Suprapubic skin (tissue), 4 donors: ENCODE measurements at places on chromosomes 12 and 14. TPM values are rescaled to one million over a fixed set of nuclear protein-coding genes. Genes with fewer than 3 reads are reported as not detected.

DNA sequence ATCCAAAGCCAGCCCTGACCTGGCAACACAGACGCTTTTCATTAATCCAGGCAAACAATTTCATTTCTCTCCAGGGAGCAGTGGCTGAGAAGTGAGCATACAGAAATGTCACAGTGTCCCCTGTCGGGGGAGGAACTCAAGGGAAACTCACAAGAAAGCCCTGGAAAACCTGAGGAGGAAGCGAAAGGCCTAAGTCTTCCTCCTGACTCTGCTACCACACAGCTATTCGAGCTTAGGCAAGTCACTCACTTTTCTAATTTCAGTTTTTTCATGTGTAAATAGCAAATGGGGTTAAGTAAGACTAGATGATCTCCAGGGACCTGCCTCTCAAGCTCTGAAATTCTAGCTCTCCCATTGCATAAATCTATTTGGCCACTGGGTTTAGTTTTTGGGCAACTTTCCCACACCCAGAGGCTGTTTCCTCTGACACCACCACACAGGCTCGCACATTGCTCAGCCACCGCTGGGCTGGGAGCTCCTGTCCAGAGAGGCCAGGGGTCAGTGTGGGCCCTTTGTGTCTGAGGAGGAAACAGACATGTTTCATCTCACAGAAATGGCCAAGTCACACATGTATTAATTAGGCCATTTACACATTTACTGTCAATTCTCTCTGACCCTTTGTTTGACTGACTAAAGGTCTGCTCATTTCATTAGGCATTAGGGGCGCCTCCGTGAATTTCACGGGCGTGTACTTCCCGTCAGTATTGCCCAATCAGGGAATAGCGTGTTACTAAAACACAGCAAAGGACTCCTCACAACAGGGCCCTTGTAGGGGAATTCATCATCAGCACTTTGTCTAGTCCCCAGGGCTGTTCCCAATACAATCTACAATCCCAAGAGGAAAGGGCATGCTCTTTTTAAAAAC, 9.8 kb upstream of the PNMA1 start:
- DNase-seq: peak; percentile 91

DNA sequence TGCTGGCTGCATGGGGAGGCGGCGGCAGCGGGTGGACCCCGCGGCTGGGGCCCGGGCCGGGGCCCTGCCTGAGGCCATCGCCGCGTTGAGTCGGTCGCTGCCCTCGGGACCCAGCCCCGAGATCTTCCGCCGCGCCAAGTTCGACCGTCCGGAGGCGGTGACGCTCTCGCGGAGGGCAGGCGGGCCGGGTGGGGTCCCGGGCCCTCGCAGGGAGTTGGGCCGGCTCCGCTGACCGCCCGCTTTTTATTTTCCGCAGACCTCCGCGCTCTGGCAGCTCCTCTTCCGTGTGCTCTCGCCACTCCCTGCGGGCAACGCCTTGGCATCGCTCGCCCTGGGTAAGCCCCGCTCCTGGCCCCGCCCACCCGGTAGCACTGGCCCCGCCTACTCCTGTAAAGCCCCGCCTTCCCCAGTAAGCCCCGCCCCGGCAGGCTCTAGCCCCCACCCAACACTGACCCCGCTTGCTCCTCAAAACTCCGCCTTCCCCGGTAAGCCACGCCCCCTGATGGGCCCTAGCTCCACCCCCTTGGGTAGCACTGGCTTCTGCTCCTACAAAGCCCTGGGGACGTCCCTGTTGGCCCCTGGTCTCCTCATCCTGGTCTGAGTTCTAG, 424 bp downstream of the TEDC1 start:
- DNase-seq: peak; percentile 95

TAS2R31 gene
- total RNA-seq: 0.55 TPM

FBXO34 gene
- 28.8 TPM for total RNA-seq

GRCh38 chr12:1464925-1465324, 129.5 kb downstream of the FBXL14 start:
- no peak for DNase-seq

GRCh38 chr14:54700717-54701116, 133.8 kb downstream of the SAMD4A start:
- no peak for DNase-seq

GRCh38 chr12:44052554-44052953, 216.7 kb downstream of the TMEM117 start:
- no peak for DNase-seq

DNA sequence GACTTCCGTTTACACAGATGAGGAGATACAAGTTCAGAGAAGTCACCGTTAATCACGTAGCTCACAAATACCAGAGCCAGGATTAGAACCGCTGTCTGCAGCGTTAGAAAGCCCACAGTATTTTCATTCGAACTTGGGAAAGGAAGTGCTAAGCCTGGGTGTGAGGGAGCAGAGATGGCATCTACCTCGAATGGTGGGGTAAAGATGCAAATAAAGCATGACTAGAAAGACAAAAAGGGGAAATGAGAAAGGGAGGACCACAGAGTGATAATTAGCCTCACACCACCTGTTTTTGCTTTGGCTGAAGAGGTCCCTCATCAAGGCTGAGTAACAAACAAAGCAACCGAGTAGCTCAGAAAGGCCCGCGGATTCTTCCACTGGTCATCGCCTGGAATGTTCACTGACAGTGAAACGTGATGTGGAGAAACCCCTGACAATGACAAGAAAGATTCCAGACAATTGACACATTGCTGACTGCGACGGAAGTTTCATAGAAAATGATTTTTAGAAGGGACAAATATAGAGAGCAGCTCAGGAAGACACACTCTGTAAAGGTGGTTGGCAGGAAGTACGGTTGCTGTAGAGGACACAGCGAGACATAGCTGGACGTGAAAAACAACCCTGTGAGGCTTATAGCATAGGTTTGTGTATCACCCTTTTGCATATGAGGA, 31.5 kb upstream of the BHLHE41 start:
- no peak for DNase-seq

DNA sequence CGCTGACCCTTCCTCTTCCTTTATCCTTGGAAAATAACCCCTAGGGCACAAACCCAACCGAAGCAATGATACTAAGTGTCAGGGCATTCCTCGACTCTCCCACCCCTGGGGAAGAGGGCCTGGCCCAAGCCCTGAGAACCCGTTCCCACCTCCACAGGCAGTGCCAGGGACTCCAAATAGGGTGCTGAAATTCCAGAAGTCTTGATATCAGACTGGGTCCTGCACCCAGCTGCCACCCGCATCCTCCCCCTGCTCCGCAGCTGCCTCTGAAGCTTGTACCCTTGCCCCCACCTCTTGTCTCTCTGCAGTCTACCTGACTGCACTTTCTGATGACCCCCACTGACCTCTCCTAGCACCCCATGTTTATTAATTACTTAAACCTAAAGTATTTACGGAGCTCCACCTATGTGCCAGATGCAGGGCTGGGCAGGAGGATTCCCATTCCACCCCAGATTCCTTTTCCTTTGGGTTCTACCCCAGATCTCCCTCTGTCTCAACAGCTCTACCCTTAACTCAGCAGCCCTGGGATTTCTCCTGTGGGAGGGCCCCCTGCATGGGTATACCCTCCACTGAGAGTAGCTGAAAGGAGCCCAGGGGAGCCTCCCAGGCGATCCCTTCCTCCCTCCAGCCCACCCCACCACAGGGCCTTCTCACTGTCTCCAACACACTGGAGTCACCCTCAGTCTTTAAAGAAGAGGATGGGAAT, 4.1 kb upstream of the KRT18 start:
- no peak for DNase-seq

GRCh38 chr14:51529736-51530135, 122.0 kb upstream of the FRMD6 start:
- DNase-seq: no peak

- DNase-seq: no peak
Observed at GRCh38 chr14:23580948-23581281, 2.3 kb upstream of the JPH4 start.

GRCh38 chr12:108855284-108856169, 1.9 kb downstream of the SSH1 start:
- no peak for DNase-seq

R3HDM2 gene
- 43.4 TPM for total RNA-seq

DNA sequence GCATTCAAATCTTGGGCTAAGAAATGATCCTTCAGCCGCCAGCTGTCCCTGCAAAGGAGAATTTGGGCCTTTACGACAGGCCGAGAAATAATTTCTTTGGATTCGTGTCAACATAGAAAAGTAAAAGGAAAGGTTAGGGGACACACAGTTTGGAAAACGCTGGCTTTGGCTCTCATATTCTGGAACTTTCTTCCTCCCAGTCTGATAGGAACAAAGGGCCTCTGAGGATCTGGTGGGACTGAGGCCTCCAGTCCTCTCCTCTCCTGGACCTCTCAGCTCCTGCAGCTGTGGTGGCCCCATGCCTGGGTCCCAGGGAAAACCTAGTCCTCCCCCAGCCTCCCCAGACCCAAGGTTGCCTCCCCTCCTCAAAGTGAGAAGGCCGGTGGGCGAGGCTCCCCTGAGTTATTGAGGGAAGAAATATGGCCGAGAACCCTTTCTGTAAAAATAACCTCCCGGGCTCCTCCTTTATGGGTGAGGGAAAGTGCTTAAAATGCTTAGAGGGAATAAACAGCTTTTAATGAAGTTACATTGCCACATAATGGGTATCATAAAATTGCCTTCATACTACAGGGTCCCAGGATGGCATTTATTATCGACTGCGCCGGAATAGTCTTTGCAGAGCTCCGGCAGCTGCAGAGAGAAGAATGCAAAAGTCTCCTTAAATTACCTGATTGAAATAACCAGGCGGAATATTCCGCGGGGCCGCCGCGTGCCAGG, 188.3 kb downstream of the PHETA1 start:
- no peak for DNase-seq
